Fibroblast of lung (primary cell): ENCODE measurements at places on chromosomes 5 and 9.

- no peak for DNase-seq
- H3K27me3 ChIP-seq: no peaks in the 10 kb centered on the region
- no peak overlapping the region for H3K4me3 ChIP-seq
These were observed 1.8 kb downstream of the SLC6A18 start for GRCh38 chr5:1226839-1227581.

- no peaks in the 10 kb centered on the region for H3K27me3 ChIP-seq
- no peaks in the 10 kb centered on the region for H3K4me1 ChIP-seq
- no peaks in the 10 kb centered on the region for H3K36me3 ChIP-seq
- no peak for DNase-seq
These were observed 277.7 kb upstream of the PTGER4 start for GRCh38 chr5:40402007-40402364.

DNA sequence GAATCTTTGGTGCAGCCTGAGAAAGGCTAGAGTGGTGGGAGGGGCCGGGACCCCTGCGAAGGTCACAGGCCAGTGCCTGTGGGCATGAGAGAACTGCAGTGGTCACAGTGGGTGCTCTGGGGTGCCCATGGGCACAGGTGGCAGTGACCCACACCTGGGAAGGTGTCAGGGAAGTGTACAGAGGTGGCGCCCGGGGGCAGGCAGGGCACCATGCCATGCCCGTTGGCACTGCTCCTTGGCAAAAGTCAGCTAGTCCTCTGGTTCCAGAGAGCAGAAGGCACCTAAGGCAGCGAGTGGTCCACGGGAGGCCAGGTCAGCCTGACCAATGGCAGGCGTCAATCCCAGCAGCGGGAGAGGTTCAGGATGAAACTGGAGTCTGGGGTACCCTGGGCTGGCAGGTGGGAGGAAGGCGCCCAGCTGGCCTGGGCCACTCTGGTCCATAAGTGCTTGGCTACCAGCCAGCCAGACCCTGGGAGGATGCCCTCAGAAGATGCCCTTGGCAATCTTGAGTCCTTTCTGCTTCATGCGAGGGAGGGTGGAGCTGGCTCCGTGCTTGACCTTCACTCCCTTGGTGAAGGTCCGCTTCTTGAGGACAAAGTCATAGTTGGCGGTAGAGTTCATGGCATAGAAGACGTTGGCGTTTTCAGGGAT is 22.8 kb downstream of the RALGDS start:
- H3K36me3 ChIP-seq: peaks cover 27% of the 10 kb centered on the region
- DNase-seq: no peak
- H3K4me3 ChIP-seq: no peak overlapping the region
- H3K4me1 ChIP-seq: no peaks in the 10 kb centered on the region

GRCh38 chr5:80109646-80110478 is 74.7 kb downstream of the THBS4 start:
- peaks cover 2% of the 10 kb centered on the region for H3K27me3 ChIP-seq
- H3K4me1 ChIP-seq: no peaks in the 10 kb centered on the region
- H3K4me3 ChIP-seq: no peak overlapping the region
- no peak for DNase-seq

GRCh38 chr9:127535834-127536233 is 76.2 kb upstream of the STXBP1 start:
- H3K4me3 ChIP-seq: no peak overlapping the region
- peaks cover 17% of the 10 kb centered on the region for H3K36me3 ChIP-seq
- no peaks in the 10 kb centered on the region for H3K27me3 ChIP-seq
- DNase-seq: no peak

DNA sequence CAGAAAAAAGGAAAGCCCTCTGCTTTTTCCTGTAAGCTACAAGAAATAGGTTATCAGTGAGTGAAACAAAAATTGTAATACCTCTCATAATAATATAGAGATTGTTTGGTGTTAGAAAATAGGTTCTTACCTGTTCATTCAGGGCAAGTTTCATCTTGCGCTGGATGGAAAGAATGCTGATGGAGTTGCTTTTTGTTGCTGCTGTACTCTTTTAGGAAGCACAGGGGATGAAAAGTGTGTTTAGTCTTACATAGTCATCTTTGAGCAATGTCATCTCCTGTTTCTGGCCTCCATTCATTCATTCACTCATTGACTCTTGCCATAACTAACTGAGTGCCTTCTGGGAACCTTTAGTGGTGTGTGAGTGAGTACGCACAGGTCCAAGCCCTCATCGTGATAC is 6.4 kb downstream of the ENTREP1 start:
- no peak for DNase-seq
- peaks cover 9% of the 10 kb centered on the region for H3K27me3 ChIP-seq
- H3K36me3 ChIP-seq: no peaks in the 10 kb centered on the region
- no peaks in the 10 kb centered on the region for H3K4me1 ChIP-seq
- H3K4me3 ChIP-seq: no peak overlapping the region

DNA sequence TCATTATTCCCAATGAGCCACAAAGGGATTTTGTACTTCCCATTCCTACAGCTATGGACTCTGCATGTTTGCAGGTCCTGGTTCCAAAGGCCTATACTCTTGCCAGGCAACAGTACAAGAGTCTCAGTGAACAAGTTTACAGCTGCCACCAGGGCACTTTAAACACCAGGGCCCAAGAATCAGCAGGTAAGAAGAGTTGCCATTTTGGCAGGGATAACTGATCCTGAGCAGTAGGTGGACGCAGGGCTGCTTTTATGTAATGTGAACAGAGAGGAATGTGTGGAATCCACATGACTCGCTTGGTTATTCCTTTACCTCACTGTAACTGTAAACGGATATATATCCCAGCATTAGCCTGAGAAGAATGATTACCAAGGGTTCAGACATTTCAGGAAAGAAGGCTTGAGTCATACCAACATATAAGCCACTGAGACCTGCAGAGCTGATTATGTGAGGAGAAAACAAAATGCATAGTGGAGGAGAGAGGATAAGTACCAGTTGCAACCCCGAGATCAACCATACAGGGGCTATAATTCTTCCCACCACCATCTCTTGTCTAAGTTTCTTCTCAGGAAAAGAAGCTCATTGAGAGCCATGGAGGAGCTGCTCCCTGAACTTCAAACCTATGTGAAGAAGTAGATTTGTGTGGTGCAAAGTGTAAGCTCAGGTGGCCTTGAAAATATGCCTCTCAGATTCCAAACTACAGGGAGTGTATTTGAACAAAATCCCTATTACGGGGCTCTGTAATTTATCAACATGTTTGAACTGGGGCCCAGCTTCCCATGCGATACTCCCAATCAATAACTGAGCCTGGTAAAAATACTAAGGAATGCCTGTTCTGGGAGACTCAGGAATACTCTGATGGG is 24.6 kb downstream of the RAPGEF6 start:
- no peaks in the 10 kb centered on the region for H3K27me3 ChIP-seq
- H3K4me3 ChIP-seq: no peak overlapping the region
- H3K27ac ChIP-seq: peak overlapping the region; percentile 6
- H3K4me1 ChIP-seq: peaks cover 5% of the 10 kb centered on the region
- H3K36me3 ChIP-seq: no peaks in the 10 kb centered on the region
- DNase-seq: peak; percentile 33

DNA sequence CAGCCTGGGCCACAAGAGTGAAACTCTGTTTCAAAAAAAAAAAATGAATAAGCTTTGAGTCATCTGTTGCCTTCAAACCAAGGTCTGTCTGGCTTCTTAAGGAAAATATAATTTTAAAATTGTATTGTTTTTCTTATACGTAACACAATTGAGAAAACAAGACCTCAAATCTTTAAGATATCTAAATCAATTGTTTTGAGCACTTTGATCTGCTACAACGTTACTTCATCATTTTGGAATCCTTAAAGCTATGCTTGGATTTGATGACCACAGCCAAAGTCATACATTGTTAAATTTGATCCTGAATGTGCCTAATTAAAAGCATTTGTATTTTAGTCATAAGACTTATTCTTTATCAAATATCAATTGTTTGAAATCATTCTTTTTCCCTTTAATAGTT is 37.7 kb upstream of the VCAN start:
- no peaks in the 10 kb centered on the region for H3K4me1 ChIP-seq
- H3K4me3 ChIP-seq: no peak overlapping the region
- DNase-seq: peak; percentile 56

DNA sequence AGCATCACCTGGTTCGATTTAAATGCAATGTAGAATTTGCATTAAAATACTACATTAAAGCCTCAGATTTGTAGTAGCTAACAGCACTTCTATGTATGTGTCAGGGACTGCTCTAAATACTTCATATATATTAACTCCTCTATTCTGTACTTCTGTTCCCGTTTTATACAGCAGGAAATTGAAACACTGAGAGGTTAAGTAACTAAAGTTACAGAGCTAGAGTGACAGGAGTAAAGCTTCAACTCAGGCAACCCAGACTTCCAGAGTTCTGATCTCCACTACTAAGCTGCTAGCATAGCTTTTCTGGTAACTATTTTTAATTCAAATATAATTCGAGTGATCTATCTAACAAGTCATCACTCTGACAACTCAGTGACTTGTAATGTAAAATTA is 619 bp upstream of the APC start:
- no peaks in the 10 kb centered on the region for H3K27me3 ChIP-seq
- H3K36me3 ChIP-seq: no peaks in the 10 kb centered on the region
- peak overlapping the region; percentile 90 for H3K27ac ChIP-seq
- DNase-seq: no peak
- peaks cover 7% of the 10 kb centered on the region for H3K4me1 ChIP-seq
